Stimulated activated CD8-positive, alpha-beta memory T cell treated with anti-CD3 and anti-CD28 coated beads, Interleukin-4, amount 100 ng/mL, for 48 hours (primary cell): ENCODE measurements at places on chromosomes 5 and 9.

- no peak for DNase-seq
Observed at GRCh38 chr9:11319538-11319937, 706.7 kb upstream of the PTPRD start.

DNA sequence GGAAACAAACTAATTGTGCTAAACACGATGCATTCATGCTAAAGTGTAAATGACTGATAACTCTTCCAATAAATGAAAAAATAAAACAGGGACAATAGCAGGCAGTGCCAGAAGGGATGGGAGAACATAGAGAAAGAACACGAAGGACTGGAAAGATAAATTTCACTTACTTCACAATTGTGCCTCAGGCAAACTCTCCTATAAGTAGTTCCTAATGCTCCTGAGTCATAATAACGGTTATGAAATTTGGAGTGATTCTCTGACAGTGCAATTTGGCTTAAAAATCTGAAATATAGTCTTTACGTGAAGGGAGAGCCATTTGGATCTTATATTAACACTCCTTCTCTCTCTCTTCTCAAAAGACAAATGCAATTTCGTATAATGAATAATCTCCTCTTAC, 2218.5 kb downstream of the MAT2B start:
- no peak for DNase-seq

DNA sequence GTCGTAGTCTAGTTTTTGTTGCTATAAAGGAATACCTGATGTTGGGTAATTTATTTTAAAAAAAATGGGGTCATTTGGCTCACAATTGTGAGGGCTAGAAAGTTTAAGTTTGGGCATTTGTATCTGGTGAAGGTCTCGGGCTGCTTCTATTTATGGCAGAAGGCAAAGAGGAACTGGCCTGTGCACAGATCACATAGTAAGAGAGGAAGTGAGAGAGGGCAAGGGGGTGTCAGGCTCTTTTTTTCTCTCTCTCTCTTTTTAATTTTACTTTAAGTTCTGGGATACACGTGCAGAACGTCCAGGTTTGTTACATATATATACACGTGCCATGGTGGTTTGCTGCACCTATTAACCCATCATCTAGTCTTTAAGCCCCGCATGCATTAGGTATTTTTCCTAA, 453.3 kb downstream of the DIRAS2 start:
- no peak for DNase-seq

- no peak for DNase-seq
Observed at GRCh38 chr9:136445799-136446198, 6.2 kb upstream of the INPP5E start.

DNA sequence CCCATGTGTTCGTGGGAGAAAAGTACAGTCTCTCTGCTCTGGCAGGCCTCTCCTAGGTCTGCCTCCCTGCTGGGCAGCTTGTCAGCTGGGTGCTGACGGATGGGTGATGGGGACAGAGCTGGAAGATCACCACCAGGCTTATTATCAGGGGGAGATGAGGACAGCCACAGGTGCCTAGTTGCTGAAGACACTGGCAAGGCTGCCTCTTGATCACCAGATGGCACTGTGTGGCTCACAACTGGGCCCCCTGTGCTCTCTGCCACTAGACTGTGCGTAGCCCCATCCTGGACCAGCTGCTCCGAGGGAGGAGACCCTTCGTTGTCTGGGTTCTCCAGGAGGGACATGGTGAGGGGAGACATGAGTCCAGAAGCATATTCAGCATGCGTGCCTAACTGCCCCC, 73.0 kb downstream of the KIF24 start:
- no peak for DNase-seq

GRCh38 chr9:96884443-96884842, 30.1 kb upstream of the ZNF782 start:
- no peak for DNase-seq

DNA sequence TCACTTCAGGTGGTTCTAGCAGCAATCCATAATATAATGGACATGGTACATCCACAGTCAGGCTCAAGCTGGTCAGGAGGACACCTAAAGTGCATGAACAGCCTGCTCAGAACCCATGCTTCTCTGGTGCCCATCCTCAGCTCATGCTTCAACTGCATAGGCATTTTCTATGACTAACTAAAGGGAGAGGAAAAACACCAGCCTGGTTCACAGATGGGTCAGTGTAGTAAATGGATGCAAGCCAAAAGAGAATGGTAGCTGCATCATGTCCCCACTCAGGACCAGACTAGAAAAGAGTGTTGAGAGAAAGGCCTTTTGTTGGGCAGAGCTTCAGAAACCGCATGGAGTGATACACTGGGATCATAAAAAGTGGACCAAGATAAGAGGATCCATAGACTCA, 556.6 kb downstream of the TLE1 start:
- no peak for DNase-seq

DNA sequence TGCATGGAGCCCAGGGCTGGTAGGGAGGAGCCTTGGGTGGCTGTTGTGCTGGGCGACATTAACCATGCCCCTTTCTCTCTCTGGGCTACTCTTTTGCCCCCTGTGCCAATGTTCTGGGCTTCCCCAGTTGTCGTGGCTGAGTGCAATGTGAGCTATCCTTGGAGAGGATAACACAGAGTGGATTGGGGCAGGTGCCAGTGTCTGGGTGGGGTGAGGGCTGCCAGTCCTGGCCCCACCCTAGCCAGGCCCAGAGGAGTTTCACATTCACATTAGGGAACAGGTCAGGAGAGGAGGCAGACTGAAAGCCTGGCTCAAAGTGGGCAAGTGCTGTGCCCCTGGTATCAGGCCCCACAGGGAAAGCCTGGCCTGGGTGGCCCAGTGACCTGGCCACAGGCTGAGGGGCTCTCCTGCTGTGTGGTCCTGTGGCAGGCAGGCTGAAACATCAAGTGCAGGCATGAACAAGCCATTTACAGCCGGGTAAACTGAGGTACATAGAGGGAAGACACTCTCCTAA, 7.5 kb upstream of the NDST1 start:
- DNase-seq: no peak

DNA sequence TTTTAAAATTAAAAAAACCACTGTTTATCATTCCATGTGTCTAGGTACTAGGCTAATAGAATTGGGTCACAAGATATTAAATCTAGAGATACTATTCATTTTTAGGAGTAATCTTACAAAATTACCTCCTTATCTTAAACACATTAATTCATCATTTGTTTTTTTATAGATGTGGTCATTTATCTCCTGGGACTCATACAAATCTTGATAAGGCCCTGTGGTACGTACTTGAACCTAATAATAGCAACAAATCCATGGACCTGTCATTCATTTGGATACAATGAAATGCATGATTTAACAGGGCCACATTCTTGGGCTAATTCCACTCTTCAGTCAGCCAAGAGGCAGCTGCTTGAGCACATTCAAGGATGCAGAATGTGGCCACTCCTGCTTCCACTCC, 66.4 kb upstream of the MARCHF11 start:
- DNase-seq: no peak

GRCh38 chr5:155052532-155052931, 39.0 kb downstream of the KIF4B start:
- DNase-seq: no peak

- no peak for DNase-seq
Observed at GRCh38 chr9:18393340-18394130, 80.4 kb upstream of the ADAMTSL1 start.

- no peak for DNase-seq
Observed at GRCh38 chr5:163478126-163478981, 17.9 kb downstream of the HMMR start.

DNA sequence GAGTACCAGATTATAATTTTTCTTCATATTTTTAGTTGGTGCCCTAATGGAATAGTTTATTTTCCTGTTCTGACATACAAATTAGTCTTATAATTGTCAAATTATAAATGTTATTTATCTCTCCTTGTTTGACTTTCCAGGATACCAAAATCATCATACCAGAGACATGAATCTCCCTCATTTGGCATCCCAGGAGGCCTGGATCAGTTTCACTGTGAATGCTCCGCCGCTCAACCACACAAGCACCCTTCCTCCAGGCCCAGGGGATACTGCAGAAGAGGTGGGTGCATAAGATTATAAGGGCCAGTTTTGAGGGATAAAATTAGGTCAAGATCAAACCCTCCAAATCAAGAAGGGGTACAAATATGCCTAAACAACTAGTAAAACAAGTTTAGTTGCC, 1229.3 kb downstream of the CDH12 start:
- DNase-seq: no peak

- peak; percentile 75 for DNase-seq
Observed at GRCh38 chr5:181241393-181241975, 2.2 kb downstream of the RACK1 start.

DNA sequence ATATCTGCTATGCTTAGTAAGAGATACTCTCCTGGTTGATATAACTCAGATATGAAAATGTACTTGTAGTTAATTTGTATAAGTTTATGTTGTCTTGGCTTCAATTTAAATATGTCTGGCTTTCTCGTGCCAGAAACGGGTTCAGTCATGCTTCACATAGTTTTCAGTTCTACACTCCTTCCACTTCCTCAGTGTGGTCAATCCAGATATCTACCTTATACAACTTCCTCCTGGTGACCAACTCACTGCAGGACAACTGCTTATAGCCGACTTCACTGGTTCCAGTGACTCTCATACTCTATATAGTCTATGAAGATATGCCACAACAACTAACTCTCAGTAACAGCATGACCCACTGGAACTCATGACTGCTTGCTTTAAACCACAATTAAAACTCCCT, 690.4 kb downstream of the SLCO4C1 start:
- DNase-seq: no peak

DNA sequence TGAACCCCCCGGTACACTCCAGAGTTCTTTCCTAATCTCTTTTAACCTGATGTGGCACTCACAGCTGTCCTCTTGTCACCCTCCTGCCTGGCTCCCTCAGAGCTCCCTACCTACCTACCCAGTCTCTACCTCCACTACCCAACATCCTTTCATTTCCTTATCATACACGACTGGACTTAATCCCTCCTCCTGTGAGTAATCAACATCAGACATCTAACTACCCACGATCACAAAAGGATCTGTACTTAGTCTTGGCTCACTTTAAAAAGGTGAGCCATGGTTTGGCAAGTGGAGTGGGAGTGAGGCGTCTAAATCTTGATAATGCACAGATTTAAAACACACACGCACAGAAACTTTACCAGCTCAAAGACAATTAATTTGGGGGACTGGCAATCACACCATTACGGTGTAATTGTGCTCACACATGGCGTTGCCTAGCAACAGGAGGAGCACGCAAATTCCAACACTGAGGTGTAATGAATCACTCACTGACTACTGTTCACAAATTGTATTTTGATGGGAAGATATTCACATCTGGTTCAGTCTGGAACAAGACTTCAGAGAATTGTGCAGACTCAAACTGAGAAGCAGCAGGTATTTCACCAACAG, 235.9 kb downstream of the EPB41L4A start:
- no peak for DNase-seq

GRCh38 chr9:127805620-127806019, 2.9 kb downstream of the FPGS start:
- DNase-seq: peak; percentile 68

GRCh38 chr5:78760770-78761169, 112.2 kb upstream of the LHFPL2 start:
- no peak for DNase-seq

DNA sequence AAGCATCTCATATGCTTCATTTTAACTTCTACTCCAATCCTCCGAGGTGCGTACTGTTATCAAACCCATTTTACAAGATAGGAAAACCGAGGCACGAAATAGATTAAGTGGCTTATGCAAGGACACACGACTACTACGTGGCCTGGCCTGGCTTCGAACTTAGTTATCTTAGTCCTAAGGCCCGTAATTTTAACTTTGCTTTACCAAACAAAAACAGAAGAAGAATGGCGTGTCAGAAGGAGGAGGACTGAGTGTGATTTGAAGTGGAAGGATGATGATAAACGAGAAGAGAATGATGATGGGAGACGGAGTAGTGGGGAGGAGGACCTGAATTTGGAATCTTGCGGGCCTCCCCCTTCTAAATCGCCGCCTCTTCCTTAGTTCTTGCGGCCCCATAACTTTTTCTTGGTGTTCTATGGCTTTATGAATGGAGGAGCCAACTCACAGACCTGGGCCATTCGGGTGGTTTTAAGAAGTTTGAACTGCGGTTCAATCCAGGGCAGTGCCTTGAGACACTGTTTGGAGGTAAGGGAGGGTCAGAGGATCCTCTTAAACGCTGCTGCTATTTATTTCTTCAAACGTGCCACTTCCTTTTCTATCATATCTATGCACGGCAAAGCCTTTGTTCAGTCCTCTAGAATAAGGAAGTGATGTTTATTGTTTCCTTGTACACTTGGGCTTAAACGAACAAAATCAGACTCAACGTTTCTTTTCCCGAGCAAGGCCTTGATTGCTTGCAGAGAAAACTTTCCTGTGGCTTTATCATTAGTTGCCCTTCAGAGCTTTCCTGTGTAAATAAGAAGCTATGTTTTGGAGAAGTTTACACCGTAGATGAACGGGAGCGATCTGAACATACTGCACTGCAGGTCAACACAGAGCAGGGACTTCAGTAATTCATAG, 795 bp downstream of the CNOT8 start:
- DNase-seq: no peak

- no peak for DNase-seq
Observed at GRCh38 chr9:71944754-71945375, 33.4 kb downstream of the C9orf85 start.

GRCh38 chr9:38393128-38393796, 760 bp downstream of the ALDH1B1 start:
- DNase-seq: peak; percentile 27

DNA sequence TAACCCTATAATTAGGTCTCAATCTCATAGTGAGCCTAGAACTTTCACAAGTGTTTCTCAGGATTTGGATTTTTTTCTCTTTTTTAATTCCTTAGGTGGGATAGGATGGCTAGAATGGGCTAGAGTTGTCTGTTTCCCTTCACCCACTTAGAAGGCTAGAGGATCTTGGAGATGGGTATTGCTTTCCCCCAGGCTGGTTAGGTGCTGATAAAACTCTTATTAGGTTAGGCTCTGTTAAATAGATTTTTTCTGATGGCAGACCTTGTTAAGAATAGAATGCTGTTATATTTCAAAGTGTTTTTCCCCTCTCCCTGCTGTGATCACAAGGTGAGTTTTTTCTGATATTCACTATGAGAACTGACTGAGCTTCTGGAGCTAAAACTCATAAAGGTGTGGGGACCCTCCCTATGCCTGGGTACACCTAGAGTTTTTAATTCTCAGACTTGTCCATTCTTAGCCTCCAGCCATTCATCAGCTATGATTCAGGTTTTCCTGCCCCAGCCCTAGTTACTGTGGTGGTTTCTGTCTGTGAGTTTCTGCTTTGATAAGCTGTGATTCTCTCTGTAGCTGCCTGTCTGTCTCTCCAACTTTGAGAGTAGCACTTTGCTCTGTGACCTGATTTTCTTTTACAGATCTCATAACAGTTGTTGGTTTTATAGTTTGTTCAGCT, 132.4 kb downstream of the HACD4 start:
- no peak for DNase-seq

DNA sequence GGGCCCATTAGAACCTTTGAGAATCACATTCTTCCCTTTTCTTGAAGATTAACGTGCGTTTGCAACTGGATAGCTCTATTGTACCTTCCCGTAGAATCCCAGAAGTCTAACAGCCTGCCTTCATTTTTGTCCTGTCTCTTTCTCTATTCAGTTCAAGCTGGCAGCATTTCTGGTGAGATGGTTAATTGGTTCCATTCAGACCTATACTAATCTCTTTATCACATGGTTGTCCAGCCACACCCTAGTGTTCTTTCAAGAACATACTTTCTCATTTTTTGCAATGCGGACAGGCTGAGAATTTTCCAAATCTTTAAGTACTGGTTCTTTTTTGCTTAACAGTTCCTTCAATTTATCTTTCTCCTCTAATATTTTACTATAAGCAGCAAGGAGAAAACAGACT, 26.0 kb downstream of the NUTM2F start:
- no peak for DNase-seq

GRCh38 chr9:90793729-90794128, 7.9 kb upstream of the SYK start:
- no peak for DNase-seq
